Calu3 (cell line): ENCODE measurements at places on chromosomes 7 and 10. TPM values are rescaled to one million over a fixed set of nuclear protein-coding genes. Genes with fewer than 3 reads are reported as not detected.

UTF1 gene
- not detected in 2 replicates for total RNA-seq

DMTF1 gene
- total RNA-seq = 58.3 and 64.0 TPM in 2 replicates

LAMTOR4 gene
- total RNA-seq = 43.6 and 56.6 TPM in 2 replicates

HEPACAM2 gene
- total RNA-seq = not detected in 2 replicates

MYH16 gene
- 0.61 and 0.97 TPM in 2 replicates for total RNA-seq

POLR2J2 gene
- 13.9 and 16.6 TPM in 2 replicates for total RNA-seq

EZH2 gene
- total RNA-seq = 40.2 and 46.5 TPM in 2 replicates

PLCE1 gene
- 1.8 and 3.2 TPM in 2 replicates for total RNA-seq

TMEM225B gene
- not detected in 2 replicates for total RNA-seq

VIPR2 gene
- not detected in 2 replicates for total RNA-seq

DNA sequence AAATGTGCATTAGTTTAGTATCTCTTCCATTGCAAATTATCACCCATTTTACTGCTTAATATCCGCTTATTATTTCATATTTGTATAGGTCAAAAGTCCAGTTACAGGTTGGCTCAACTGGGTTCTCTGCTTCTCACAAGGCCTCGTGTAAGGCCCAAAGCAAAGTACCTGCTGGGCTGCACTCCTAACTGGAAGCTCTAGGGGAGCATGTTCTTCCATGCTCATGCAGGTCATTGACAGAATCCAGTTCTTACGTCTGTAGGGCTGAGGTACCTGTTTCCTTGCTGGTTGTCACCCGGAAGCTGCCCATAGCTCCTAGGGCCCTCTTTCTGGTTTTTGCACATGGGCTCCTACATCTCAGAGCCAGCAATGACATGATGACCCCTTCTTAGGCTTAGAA, 79.6 kb downstream of the RAPGEF5 start:
- no peaks in the 10 kb centered on the region for H3K27me3 ChIP-seq
- peaks cover 12% of the 10 kb centered on the region for H3K36me3 ChIP-seq
- no peak overlapping the region for H3K27ac ChIP-seq
- no peak for DNase-seq

GRCh38 chr10:95400787-95401186, 110.0 kb upstream of the PDLIM1 start:
- no peak for DNase-seq
- no peak overlapping the region for H3K4me3 ChIP-seq
- peaks cover 8% of the 10 kb centered on the region for H3K4me1 ChIP-seq
- H3K36me3 ChIP-seq = no peaks in the 10 kb centered on the region
- no peaks in the 10 kb centered on the region for H3K27me3 ChIP-seq

DNA sequence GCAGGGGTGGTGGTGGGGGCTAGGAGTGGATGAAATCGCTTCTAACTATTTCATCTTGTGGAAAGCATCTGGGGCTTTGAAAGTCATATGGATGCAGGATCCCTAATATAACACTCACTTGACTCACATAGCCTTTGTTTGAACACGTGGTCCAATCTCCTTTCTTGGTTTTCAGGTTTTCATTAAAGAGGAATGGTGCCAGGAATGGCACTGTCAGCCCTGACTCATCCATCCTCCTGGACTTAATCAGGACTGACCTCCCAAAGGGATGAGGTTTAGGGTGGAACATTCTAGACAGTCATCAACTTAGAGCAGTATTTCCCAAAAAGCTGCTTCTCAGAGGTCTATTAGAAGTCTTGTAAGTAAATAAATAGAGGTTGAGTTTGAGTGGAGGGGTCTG, 162.0 kb upstream of the PLXNA4 start:
- no peaks in the 10 kb centered on the region for H3K36me3 ChIP-seq
- H3K27me3 ChIP-seq = peaks cover 70% of the 10 kb centered on the region
- DNase-seq = no peak
- H3K27ac ChIP-seq = no peak overlapping the region

DNA sequence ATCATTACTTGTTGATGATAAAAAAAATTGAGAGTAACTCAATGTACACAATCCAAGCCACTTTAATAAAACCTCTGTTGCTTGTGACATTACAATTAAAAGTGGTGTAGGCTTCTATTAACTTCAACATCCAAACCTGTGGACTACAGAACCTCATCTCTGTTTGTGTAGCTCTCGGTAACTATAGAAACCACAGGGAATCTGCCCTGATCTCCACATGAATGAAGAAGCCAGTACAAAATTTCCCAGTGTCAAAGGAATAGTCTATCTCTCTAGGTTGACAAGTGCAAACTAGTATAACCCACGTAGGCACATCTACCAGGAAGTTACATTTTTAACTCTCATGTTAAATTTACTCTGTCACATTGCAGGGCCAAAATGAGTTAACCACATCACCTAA, 204.3 kb downstream of the CHCHD3 start:
- H3K27ac ChIP-seq = no peak overlapping the region
- H3K4me1 ChIP-seq = peaks cover 16% of the 10 kb centered on the region
- DNase-seq = no peak
- H3K36me3 ChIP-seq = no peaks in the 10 kb centered on the region
- H3K4me3 ChIP-seq = no peak overlapping the region

DNA sequence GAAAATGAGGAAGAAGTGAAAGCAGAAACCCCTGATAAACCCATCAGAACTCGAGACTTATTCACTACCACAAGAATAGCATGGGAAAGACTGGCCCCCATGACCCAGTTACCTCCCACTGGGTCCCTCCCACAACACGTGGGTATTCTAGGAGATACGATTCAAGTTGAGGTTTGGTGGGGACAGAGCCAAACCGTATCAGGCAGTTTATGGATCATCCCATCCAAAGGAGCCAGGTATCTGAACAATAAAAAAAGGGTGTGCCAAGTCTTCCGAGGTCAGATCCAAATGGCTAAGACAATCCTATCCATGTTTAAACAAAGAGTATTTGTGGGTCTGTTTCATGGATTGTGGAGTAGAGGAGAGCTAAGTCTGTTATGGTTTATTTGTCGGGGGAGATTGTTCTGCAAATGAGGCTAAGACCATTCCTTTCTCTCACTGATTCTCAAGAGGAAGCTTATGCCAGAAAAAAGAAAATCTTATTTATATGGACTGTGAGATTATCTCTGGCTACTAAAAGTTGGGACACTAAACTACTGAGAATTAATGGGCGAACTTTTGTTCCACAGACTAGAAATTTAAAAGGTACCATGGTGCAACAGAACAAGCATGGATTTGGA, 203.7 kb downstream of the IPMK start:
- H3K36me3 ChIP-seq = no peaks in the 10 kb centered on the region
- H3K4me1 ChIP-seq = peaks cover 26% of the 10 kb centered on the region
- H3K27me3 ChIP-seq = no peaks in the 10 kb centered on the region
- no peak overlapping the region for H3K4me3 ChIP-seq

DNA sequence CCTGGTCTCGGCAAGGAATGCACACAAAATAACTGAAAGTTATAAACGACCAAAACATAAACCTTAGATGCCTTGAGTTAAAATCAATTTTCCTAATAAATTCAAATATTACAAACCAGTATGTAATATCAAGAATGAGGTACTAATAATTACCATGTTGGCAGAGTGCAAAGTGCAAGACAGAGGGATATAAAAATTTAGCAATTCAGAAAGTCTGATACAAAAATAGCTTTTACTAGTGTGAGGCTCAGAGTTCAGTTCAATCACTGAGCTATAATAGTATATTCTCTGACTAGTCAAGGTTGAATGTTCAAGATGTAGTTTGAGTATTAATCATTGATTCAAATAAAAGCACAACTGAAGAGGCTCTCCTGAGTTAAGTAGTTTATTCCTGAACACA, 4.8 kb upstream of the AUTS2 start:
- H3K27me3 ChIP-seq = no peaks in the 10 kb centered on the region
- H3K4me3 ChIP-seq = no peak overlapping the region
- no peak for DNase-seq
- H3K4me1 ChIP-seq = no peaks in the 10 kb centered on the region

GRCh38 chr7:12569673-12570072, 847 bp upstream of the SCIN start:
- no peak for DNase-seq
- H3K4me1 ChIP-seq = peaks cover 41% of the 10 kb centered on the region
- H3K27ac ChIP-seq = peak overlapping the region; percentile 76
- no peaks in the 10 kb centered on the region for H3K27me3 ChIP-seq
- peaks cover 25% of the 10 kb centered on the region for H3K36me3 ChIP-seq
- peak overlapping the region; percentile 83 for H3K4me3 ChIP-seq

DNA sequence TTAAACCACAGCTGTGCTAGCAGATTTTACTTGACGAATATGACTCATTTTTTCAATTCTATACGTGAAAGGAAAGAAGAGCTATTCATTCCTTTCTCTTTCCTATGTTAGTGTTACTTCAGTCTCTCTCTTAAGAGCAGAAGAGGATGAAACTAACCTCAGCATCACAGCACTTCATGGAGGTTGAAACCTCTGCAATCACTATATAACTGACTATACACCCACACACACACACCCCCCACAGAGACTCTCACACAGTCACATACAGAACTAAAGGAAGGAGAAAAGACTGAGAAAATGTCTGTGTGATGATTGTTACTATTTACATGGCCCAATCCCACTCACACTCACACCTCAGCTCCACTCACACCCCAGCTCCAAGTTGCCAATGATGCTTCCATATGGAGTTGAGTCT, 104.2 kb downstream of the KIF20B start:
- no peak overlapping the region for H3K27ac ChIP-seq
- no peaks in the 10 kb centered on the region for H3K36me3 ChIP-seq
- peaks cover 7% of the 10 kb centered on the region for H3K27me3 ChIP-seq
- H3K4me1 ChIP-seq = no peaks in the 10 kb centered on the region

GRCh38 chr10:71264345-71265200, 52.2 kb downstream of the UNC5B start:
- H3K27me3 ChIP-seq = peaks cover 97% of the 10 kb centered on the region
- no peaks in the 10 kb centered on the region for H3K36me3 ChIP-seq
- no peaks in the 10 kb centered on the region for H3K4me1 ChIP-seq

- H3K36me3 ChIP-seq = no peaks in the 10 kb centered on the region
- H3K4me3 ChIP-seq = no peak overlapping the region
- H3K27ac ChIP-seq = no peak overlapping the region
- no peaks in the 10 kb centered on the region for H3K27me3 ChIP-seq
- H3K4me1 ChIP-seq = no peaks in the 10 kb centered on the region
- no peak for DNase-seq
These were observed 147.6 kb downstream of the PAXIP1 start for GRCh38 chr7:154855366-154855765.

GRCh38 chr10:63758080-63758479, 236.9 kb downstream of the REEP3 start:
- no peak for DNase-seq
- H3K4me1 ChIP-seq = peaks cover 9% of the 10 kb centered on the region
- no peak overlapping the region for H3K4me3 ChIP-seq

DNA sequence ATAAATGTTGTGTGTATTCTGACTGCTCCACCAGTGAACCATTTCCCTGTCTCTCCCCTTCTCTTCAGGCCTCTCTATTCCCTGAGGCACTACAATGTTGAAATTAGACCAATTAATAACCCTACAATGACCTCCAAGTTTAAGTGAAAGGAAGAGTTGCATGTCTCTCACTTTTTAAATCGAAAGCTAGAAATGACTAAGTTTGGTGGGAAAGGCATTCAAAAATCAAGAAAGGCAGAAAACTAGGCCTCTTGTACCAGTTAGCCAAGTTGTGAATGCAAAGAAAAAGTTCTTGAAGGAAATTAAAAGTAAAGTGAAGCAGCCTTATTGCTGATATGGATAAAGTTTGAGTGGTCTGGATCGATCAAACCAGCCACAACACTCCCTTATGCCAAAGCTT, 198.3 kb upstream of the YAE1 start:
- no peak for DNase-seq
- no peaks in the 10 kb centered on the region for H3K27me3 ChIP-seq
- H3K4me1 ChIP-seq = peaks cover 10% of the 10 kb centered on the region
- no peak overlapping the region for H3K27ac ChIP-seq
- H3K4me3 ChIP-seq = no peak overlapping the region

- H3K4me1 ChIP-seq = no peaks in the 10 kb centered on the region
- no peak overlapping the region for H3K4me3 ChIP-seq
- DNase-seq = no peak
- H3K36me3 ChIP-seq = peaks cover 5% of the 10 kb centered on the region
- H3K27me3 ChIP-seq = no peaks in the 10 kb centered on the region
These were observed 568.8 kb upstream of the PCDH15 start for GRCh38 chr10:55369670-55370420.

- H3K4me1 ChIP-seq = peaks cover 58% of the 10 kb centered on the region
- no peak overlapping the region for H3K27ac ChIP-seq
- H3K36me3 ChIP-seq = peaks cover 4% of the 10 kb centered on the region
- H3K4me3 ChIP-seq = no peak overlapping the region
- H3K27me3 ChIP-seq = no peaks in the 10 kb centered on the region
- no peak for DNase-seq
These were observed 41.3 kb upstream of the ANK3 start for GRCh38 chr10:60430836-60431597.

GRCh38 chr10:69124563-69125268, 738 bp downstream of the VPS26A start:
- peaks cover 26% of the 10 kb centered on the region for H3K36me3 ChIP-seq
- H3K27me3 ChIP-seq = no peaks in the 10 kb centered on the region
- peak; percentile 48 for DNase-seq
- H3K4me1 ChIP-seq = no peaks in the 10 kb centered on the region

- H3K27me3 ChIP-seq = no peaks in the 10 kb centered on the region
- H3K4me1 ChIP-seq = peaks cover 28% of the 10 kb centered on the region
- peak overlapping the region; percentile 52 for H3K4me3 ChIP-seq
- H3K27ac ChIP-seq = peak overlapping the region; percentile 83
These were observed 947.0 kb downstream of the REEP3 start for GRCh38 chr10:64468219-64468618.

GRCh38 chr10:124997306-124997705, 55.4 kb downstream of the ZRANB1 start:
- no peaks in the 10 kb centered on the region for H3K27me3 ChIP-seq
- no peak overlapping the region for H3K4me3 ChIP-seq
- no peak for DNase-seq
- H3K27ac ChIP-seq = no peak overlapping the region
- H3K4me1 ChIP-seq = no peaks in the 10 kb centered on the region
- H3K36me3 ChIP-seq = peaks cover 53% of the 10 kb centered on the region

DNA sequence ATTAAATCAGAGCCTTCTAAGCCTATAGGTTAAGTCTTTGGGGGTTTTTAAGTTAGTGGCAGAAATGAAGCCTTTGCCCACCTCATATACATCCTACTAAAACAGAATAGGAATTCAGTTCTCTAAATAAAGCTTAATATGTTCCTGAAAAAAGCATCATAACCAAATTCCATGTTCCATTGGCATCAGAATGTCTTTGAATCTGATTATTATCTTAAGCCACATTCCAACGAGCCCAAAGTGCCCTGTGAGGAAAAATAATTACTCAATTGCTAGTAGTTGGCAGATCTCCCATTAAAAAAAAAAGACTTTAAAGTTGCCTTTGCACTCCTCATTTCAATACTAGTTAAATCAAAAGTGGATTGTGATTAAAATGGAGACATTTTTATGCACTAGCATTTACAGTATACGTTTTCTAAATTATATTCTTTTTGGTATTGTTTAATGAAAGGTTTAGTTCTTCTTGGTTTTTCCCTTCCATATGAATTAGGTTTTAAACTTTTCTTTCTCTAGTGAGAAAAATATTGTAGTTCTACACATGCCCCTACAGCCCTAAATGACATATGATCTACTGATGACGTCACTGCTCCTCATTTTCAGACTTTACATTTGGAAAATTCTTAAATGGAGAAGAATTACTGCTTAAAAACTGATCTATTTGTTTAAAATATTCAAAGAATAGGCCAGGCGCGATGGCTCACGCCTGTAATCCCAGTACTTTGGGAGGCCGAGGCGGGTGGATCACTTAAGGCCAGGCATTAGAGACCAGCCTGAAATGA, 54.3 kb upstream of the CABCOCO1 start:
- H3K4me1 ChIP-seq = no peaks in the 10 kb centered on the region
- H3K27ac ChIP-seq = no peak overlapping the region
- H3K36me3 ChIP-seq = no peaks in the 10 kb centered on the region
- no peak overlapping the region for H3K4me3 ChIP-seq
- H3K27me3 ChIP-seq = no peaks in the 10 kb centered on the region

GRCh38 chr7:154338701-154339506, 286.7 kb downstream of the DPP6 start:
- H3K4me3 ChIP-seq = no peak overlapping the region
- H3K36me3 ChIP-seq = no peaks in the 10 kb centered on the region
- no peaks in the 10 kb centered on the region for H3K27me3 ChIP-seq
- H3K27ac ChIP-seq = no peak overlapping the region
- H3K4me1 ChIP-seq = no peaks in the 10 kb centered on the region
